ENCODE measurements at places on chromosomes 11 and 22.
A peak's percentile ranks its signal among the peaks of the same experiment; 100 is the strongest.

- no peak for DNase-seq
Measured at GRCh38 chr11:8167796-8168195, 1.0 kb downstream of the RIC3 start.

GRCh38 chr11:66912911-66913310, 45.3 kb downstream of the PC start:
- DNase-seq, result no peak

DNA sequence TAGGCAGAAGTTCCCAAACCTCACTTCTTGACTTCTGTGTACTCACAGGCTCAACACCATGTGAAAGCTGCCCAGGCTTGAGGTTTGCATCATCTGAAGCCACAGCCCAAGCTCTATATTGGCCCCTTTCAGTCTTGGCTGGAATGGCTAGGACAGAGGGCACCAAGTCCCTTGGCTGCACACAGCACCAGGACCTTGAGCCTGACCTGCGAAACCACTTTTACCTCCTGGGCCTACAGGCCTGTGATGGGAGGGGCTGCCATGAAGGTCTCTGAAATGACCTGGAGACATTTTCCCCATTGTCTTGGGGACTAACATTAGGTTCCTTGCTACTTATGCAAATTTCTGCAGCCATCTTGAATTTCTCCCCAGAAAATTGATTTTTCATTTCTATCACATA, 288.3 kb upstream of the ZC3H12C start:
- no peak for DNase-seq

DNA sequence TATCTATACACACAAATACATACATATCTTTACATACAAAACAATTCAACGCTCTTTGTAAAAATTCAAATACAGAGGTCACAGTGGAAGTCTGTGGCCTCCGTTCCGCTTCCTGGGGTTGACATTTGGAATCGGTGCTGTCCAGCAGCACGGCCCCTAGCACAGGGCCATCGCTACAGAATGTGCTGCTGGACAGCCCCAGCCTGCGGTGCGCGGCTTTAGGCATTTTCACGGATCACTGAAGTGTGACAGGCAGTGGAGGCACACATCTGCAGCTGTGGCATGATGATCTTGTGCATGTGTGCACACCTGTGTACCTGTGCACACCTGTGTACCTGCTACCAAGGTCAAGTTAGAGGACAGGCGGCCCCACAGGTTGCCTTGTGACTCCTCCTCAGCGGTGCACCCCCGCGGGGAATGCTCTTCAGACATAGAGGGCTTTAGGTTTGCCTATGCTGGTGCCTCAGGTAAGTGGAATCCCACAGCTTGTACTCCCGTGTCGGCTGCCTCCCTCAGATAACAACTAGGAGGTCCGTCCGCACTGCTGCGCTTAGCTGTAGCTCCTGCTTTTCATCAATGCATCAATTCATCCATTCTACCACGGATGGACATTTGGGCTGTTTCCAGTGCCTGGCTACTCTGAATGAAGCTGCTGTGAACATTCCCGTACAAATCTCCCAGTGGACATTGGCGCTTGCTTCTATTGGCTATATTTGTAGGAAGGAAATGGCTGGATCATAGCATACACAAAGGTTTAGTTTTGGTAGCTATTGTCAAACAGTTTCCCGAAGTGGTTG, 29.9 kb downstream of the GAL start:
- no peak for DNase-seq

DNA sequence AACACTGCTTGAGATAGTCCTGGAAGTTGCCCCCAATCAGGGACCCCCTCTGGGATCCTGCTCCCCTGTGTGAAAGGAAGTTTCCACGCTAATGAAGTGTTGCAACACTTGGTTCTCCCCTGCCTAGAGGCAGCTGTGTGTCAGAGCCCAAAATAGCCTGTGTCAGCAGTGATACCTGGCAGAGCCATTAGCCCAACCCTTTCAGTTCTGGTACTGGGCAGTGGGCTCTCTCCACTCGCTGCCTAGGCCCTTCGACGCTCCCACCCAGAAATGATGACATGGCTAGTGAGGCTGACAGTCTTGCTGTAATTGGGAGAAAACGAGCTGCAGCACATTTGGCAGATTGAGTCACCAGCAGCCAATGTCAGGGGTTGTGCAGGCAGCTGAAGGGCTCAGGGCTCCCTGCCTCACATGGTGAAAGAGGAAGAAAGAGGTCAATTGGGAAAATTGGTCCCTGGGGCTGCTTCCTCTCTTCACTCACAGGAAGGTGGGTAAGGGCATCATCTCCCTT, 1.4 kb upstream of the NXF1 start:
- no peak for DNase-seq

- DNase-seq, result no peak
Measured at GRCh38 chr11:121933694-121934093, 182.3 kb downstream of the BLID start.

GRCh38 chr11:292211-293121, 3.5 kb downstream of the PGGHG start:
- DNase-seq, result no peak

DNA sequence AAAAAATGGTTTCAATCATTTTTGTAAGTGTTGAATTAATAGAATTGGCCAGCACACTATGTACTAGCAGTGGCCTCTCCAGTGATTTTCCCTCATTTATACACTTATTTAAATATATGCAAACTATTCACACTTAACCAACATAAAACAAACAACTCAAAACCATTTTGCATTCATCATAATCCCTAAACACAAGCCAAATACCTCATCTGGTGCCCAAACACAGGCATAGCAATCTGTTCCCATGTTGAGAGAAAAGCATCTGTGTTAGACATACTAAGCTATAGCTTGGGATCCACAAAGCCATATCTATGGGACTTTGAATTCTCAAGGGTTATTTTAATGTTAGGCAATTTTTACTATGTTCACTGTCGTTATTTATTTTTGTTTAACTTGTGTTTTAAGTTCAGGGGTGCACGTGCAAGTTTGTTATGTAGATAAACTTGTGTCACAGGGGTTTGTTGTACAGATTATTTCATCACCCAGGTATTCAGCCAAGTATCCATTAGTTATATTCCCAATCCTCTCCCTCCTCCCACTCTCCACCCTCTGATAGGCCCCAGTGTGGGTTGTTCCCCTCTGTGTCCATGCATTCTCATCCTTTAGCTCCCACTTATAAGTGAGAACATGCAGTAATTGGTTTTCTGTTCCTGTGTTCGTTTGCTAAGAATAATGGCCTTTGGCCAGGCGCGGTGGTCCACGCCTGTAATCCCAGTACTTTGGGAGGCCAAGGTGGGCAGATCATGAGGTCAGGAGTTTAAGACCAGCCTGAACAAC, 31.0 kb upstream of the RCN1 start:
- DNase-seq, result no peak

- DNase-seq, result peak; percentile 90
Measured at GRCh38 chr11:64245797-64246620, 734 bp downstream of the PPP1R14B start.

- no peak for DNase-seq
Measured at GRCh38 chr11:102283116-102283485, 34.2 kb upstream of the BIRC3 start.

DNA sequence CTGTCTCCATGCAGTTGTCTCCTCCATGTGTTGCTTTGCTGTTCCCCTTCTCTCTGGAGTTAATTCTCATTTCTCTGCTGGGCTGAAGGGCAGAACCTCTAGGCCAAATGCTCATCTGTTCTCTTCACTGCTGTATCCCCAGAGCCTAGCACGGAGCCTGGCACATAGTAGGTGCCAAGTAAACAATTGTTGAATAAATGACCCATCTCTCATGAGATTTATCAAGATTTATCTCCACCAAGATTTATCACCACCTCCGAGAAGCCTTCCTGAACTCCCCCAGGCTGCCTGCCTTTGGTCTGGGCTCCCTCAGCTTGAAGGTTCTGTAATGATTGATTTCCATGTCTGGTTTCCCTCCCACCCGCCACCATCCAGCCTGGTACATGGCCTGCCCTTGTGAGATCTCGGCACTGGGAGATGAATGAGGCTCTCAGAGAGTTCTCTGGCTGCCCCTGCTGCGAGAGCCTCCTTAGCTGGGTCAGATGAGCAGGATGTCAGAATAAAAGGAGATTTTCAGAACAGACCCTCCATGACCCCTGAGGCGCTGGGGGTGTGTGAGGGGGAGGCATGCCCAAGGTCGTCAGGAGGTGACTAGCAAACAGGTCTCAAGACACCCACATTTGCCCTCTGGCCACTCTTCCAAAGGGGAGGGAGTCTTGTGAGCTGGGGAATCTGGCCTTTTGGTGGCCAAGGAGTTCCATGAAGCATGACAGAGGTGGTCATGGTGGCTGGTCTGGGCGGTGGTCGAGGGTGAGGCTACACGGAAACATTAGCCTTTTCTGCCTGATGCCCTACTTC, 2.4 kb upstream of the GDPD5 start:
- DNase-seq, result no peak

DNA sequence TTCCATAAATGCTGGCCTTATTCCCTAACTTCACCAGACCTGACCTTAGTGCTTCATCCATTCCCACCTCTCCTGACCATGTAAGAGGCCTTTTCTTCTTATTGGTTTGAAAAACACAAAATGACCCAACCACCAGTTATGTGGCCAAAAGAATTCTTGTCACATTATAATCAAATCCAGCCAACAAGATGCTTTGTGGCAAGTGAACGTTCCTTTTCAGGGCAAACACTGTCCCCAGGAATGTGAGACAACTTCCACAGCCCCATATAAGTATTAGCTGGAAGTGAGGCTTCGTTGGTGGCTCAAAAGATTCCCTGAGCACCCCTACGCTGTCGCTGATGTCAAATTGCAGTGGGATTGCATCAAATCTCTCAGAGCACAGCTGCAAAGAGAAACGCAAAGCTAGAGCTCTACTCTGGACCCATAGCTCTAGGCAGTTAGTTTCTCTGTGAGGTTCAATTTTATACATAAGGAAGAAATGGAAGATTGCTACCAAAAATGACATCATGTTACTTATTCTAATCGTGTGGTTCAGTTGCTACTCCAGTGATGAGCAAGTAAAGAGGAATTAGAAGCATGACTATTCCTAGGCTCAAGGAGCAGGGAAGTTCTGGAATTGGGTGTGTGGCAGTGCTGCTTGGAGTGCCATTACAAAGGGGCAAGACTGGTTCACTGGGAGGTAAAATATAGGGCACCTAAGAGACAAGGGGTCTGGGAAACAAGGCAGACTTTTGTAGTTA, 26.1 kb downstream of the GLYATL1 start:
- no peak for DNase-seq

- DNase-seq, result no peak
Measured at GRCh38 chr11:27060816-27061460, 20.3 kb downstream of the BBOX1 start.

DNA sequence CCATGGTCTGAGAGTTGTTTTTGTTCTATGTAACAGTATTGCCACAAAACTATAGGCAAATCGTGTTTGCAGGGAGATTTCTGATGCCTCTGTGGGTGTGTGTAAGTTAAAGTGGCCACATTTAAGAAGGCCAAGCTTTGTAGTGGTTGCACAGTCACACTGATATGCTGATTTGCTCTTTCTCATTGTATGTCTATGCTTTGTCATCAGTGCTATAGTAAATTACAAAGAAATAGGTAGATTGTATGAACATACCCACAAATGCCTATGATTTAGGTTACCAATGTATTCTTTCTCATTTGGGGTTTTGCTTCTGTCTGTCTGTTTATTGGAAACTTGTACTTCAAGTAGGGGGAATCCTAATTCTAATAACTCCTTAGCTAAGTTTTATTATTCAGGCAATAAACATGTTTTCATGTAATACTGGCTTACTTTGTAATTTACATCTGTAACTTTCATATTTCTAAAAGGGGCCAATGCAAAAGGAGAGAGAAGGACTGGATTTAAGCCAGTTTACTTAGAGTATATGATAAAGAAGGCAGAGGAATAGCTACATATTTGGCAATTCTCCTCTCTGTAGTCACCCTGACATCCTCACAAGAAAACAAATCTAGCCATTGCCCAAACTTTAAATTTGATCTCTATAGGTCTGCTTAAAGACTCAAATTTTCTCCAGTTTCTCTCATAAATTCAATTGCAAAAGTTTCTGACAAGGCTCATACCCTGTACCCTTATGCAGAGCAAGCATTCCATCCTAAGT, 2.0 kb downstream of the FIBIN start:
- no peak for DNase-seq

DNA sequence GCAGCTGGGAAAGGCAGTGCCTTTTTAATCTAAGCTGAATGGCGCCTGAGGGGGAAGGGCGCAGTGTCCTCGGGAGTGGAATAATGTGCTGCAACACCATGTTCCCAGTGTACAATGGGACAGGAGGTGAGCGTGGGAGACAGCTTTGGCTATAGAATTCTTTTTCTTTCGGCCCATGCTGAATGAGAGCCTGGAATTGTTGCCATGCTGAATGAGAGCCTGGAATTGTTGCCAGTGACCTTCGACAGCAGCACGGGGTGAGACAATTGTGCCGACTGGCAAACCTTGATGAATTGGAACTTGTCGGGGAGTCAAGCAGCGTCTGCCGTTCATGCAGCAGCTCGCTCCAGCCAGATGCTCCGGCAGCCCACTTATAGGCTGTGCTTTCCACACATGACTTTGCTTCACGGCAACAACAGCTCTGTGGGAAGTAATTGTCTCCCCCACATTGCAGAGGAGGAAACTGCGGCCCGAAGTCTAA, 141.4 kb upstream of the E2F8 start:
- DNase-seq, result no peak

DNA sequence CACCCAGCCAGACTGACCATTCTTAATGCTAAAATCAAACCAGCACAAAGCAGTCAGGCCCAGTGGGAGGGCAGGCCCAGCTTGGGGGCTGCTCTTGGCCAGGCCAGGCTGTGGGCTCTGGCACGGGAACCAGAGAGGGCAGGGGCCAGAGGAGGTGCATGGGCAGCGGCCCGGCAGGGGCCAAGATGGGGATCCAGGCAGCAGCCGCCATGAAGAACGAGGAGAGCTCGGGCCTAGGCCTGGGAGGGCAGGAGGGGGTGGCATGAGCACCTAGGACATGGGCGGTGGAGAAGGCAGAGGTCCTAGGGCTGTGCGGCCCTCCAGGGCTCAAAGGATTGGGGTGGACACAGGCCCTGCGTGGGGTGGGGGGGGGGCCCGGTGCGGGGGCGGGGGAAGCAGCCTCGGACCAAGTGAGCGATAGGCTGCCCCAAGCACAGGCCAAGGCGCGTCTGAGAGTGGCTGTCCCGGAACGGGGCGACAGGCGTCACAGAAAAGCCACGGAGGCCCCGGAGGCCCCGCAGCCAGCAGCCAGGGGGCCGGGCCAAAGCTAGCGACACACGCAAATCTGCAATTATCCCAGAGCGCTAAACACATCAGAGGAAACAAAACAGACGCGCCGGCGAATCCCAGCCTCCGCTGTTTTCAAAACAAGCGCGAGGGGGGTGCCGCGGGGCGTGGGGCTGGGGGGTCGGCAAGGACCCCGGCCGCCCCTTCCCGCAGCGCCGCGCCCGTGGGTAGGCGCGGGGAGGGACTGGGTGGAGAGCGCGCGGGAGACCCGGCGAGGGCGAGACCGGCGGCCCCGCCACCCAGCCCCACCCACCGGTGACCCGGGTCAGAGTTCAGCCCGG, 8.3 kb downstream of the PLXNB2 start:
- DNase-seq, result no peak

DNA sequence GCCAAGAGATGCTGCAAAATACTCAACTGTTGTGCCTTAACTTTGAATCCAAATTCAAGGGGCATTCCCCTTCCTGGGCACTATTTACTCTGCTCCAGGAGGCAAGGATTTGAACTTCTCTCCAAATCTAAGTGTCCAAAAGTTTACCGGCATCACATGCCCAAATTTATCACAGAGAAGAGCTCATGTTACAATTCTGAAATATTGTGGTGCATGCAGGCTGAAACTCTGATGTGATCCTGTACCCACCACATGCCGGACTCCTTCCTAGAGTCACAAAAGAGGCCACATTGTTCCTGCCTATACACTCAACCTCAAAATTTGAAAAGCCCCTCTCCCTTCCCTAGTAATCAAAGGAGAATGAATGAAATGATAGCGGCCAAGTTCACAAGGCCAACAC, 1.3 kb downstream of the TRAF6 start:
- no peak for DNase-seq
